Left kidney (tissue), 8 donors: ENCODE measurements at places on chromosomes 4 and X.
A peak's percentile ranks its signal among the peaks of the same experiment; 100 is the strongest.

DNA sequence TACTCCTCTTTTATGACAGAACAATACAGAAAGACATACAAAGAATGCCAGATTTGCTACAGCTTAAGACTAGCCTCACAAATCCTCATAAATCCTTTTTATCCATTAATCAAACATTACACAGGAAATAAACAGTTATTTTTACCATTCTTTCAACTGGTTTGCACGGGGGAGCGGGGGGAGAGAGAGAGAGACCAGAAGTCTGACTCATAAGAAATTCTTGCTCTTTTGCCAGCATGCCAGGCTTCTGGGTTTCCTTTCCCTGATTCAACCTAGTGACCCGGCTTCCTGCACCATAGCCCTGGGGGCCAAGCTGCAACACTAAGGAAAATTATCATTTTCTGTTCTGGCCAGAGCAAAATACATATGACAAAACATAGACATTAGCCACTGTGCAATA is 6.8 kb upstream of the RRAGB start:
- no peak for DNase-seq

- no peak for DNase-seq
Measured at GRCh38 chr4:2733844-2734574, 22.1 kb downstream of the TNIP2 start.

- no peak for DNase-seq
Measured at GRCh38 chr4:94831607-94832006, 73.9 kb downstream of the BMPR1B start.

- DNase-seq, result no peak
Measured at GRCh38 chr4:27094224-27094623, 233.6 kb downstream of the STIM2 start.

- DNase-seq, result no peak
Measured at GRCh38 chrX:26032111-26032912, 105.8 kb upstream of the MAGEB18 start.

- no peak for DNase-seq
Measured at GRCh38 chrX:7090641-7091040, 56.9 kb upstream of the STS start.

DNA sequence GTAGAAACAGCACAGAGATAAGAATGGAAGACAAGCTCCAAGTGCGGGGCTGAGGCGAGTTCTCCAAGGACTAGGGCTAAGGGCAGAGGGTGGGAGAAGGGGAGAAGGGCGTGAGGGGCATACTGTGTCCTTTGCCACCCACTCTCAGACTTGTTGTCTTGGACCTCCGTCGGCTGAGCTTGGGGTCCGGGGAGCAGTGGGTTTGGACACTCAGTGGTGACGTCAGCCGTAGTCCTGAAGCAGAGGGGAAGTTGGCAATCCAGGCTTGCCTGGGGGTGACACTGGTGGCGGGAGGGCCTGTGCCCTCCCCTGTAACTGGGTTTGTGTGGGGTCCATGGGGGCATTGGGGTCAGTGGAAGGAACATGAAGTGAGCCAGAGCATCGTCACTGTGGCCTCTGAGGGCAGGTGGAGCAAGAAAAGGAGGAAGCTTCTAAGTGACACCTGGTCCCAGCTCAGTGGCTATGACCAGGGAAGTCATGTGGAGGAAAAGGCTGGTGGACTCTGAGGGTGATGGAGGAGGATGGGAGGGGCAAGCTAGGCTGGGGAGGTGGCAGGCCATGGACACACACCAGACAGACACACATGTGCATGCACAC is 17.6 kb downstream of the CD99 start:
- DNase-seq, result no peak

DNA sequence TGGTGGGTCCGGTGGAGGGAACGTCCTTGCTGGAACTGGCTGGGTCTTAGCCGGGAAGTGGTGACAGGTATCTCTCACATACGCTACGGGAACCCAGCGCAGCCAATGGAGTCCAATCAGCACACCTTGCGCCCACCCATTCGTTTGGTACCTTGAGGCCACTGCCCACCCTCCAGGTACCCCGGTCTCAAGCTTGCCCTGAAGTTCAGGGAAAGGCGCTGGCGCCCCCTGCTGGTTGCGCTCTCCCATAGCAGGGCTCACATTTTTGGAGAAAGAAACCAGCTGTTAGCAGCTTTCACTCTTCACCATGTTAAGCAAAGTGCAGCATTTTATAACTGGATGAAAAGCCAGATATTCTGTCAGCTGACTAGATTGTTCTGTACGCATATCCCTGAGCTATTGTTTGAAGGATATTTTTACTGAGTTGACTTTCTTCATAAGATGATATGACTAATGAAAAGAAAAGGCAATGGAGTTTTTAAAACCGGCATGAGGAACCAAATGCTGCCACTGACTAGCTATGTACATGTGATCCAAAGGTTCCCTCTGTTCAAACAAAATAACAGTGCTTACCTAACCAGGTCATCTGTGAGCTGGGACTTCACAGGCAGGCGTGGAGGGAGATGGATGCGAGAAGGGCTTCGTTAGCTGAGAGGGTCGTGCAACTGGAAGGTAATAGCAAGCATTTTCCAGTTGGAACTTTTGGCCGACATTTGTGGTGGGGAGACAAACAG is 43.7 kb downstream of the OTOP1 start:
- DNase-seq, result peak; percentile 15

DNA sequence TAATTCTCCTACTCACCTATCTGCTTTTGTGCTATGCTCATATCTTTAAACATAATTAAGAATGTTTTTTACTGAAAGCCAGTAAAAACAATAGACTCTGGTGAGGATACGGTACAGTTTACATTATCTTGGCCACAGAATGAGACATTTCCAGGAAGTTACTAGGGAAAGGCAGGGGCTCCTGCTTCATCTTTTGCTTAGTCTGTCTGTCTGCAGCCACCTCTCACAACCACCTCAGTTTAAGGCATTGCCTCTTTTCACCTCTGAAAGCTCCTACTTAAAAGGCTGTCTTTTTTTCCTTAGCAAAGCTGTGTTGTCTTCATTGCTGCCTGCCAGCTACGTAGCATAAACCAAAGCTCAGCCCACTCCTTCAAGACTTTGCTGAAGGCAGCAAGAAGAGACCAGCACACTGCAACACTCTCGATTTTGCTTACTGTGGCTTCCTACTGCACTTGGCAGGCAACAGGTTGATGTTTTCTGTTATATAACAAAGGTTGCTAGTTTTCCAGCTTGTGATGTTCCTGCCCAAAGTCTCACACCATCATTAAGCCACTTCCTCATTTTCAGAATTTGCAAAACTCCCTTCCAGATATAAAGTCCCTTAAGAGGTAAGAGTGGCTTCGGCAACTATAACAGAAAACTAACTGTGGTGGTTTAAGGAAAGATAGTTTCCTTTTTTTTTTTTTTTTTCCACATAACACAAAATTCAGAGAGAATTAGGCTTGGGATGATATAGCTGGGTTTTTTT is 432.9 kb downstream of the GRXCR1 start:
- DNase-seq, result no peak

- DNase-seq, result no peak
Measured at GRCh38 chr4:22508376-22508775, 7.5 kb downstream of the ADGRA3 start.

GRCh38 chr4:182213004-182213403 is 30.2 kb upstream of the TENM3 start:
- no peak for DNase-seq

GRCh38 chrX:112527903-112528302 is 151.8 kb downstream of the LHFPL1 start:
- DNase-seq, result no peak

DNA sequence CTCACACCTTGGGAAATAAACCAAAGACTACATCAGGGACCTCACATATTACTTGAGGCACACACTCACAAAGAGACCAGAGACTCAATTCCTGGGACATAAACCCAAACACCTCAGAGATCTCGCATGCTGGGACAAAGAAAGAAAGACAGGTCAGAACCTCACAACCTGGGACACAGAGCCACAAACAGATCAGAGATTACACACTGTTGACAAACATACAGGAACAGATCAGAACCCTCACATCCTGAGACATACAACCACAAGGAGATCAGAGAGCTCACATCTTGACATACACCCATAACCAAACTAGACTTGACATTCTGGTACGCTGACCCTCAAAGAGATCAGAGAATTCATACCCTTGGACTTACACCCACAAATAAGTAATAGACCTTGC is 17.3 kb downstream of the SUV39H1 start:
- DNase-seq, result no peak

- DNase-seq, result no peak
Measured at GRCh38 chr4:1056671-1057402, 45.4 kb downstream of the FGFRL1 start.

GRCh38 chrX:135931644-135932487 is 38.4 kb downstream of the SAGE1 start:
- DNase-seq, result peak; percentile 24

DNA sequence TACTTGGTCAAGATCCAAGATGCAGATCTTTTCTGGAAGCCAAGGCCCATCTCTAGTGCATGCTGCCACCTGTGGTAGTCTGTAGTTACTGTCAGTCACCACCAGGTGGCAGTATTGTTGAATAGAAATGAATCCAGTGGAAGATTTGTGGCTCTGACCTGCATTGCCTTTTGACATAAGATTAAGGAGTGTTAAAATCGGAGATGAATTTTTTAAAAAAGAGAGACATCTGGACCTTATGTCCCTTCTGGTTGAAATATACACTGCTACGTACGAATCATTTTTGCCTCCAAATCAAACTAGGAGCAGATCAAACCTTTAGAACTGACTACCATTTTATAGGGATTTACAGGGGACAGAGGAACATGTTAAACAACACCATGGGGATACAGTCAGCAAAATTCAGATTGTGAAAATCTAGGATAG is 46.9 kb upstream of the RHOH start:
- DNase-seq, result peak; percentile 49

- no peak for DNase-seq
Measured at GRCh38 chrX:129549124-129549523, 9.1 kb downstream of the OCRL start.

- no peak for DNase-seq
Measured at GRCh38 chrX:20352935-20353336, 86.2 kb upstream of the RPS6KA3 start.

GRCh38 chr4:1591107-1591506 is 93.0 kb downstream of the FAM53A start:
- DNase-seq, result no peak

DNA sequence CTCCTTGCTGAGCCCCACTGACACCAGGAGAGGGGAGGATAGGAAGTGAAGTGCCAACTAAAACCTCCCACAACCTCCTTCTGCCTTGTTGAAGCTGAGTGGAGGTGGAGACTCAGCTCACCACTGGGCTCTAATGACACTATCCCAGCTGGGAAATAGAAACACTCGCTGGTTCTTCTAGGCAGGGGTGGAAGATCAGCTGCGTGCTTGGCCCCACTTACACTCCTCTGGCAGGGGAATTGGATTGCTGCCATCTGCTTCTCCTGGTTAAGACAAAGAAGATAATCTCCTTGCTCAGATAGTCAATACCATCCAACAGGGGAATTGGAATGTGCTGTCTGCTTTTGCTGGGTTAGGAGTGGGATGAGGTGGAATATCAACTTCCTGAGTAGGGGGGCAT is 392.5 kb downstream of the ZNF674 start:
- no peak for DNase-seq

- peak; percentile 59 for DNase-seq
Measured at GRCh38 chr4:26248647-26249046, 72.2 kb upstream of the RBPJ start.

- no peak for DNase-seq
Measured at GRCh38 chr4:82138374-82138773, 235.4 kb downstream of the HNRNPD start.
